Choroid plexus epithelial cell (primary cell): ENCODE measurements at places on chromosomes 1 and 21.

DNA sequence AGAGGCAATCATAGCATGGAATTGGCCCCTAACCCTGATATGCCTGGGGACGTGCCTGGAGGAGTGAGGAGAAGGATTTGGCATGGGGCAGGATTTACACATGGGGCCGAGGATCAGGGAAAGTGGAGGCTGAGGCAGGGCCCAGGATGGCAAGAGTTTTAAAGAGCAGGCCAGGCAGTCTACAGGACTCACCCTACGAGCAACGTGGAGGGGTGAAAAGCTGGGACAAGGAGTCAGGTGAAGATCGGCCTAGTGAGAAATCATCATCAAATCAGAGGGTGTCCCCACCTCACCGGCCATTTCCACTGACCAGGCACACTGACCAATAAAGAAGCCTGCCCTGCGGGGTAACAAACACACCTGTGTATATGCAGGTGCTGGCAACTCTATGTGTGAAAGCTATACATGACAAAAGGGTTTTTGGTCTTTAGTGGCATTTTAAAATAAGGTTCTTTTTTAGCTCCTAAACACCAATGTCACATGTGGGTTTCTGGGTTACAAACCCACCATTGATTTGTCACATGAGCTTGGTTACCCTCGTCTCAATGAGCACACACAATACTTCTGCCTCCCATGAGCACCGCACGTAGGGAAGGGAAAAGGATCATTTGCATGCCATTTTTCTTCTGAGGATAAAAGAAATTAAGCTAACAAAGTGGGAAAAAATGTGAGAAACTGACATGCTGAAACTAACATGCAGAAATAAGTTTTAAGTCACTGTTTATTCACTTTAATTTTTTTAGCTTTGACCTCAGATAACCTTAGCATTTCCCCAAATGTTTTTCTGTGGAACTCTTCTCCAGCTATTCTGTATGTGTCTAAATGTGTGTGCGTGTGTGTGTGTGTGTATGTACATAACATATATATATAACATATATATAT is 168.1 kb upstream of the EDN2 start:
- no peak for DNase-seq

DNA sequence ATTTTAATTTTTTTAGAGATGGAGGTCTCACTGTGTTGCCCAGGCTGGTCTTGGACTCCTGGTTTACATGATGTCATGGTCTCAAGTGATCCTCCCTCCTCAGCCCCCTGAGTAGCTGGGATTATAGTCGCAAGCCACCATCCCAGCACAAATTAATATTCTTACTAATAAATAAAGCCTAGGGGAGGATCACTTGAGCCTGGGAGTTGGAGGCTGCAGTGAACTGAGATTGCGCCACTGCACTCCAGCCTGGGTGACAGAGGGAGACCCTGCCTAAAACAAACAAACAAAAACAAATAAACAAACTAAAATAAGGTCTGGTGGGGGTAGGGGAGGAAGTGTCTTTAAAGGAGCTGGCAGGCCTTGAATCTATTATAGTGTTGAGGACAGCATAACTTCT is 8.7 kb upstream of the GADD45A start:
- DNase-seq, result no peak

- DNase-seq, result no peak
Observed at GRCh38 chr1:104341944-104342343, 592.2 kb downstream of the AMY1C start.

DNA sequence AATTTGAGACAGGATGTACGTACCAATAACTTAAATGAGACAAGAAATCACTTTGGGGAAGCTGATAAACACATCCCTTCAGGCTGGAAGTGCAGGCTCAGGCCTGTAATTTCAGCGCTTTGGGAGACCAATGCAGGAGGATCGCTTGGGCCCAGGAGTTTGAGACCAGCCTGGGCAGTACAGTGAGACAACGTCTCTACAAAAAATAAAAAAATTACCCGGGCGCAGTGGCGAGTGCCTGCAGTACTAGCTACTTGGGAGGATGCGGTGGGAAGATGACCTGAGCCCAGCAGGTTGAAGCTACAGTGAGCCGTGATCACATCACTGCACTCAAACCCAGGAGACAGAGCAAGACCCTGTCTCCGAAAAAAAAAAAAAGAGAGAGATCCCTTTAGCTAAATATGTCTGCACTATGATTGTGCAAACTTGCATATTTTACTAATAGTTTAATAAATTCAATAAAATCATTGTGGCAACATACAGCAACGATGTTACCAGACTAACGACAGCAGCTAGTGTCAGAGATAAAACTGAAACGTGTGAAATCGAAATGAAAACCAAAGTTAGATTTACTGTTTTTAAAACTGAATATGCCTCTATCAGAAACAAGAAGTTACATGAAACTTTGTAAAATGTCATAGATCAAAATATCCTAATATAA is 54.7 kb downstream of the CD2 start:
- DNase-seq, result no peak

DNA sequence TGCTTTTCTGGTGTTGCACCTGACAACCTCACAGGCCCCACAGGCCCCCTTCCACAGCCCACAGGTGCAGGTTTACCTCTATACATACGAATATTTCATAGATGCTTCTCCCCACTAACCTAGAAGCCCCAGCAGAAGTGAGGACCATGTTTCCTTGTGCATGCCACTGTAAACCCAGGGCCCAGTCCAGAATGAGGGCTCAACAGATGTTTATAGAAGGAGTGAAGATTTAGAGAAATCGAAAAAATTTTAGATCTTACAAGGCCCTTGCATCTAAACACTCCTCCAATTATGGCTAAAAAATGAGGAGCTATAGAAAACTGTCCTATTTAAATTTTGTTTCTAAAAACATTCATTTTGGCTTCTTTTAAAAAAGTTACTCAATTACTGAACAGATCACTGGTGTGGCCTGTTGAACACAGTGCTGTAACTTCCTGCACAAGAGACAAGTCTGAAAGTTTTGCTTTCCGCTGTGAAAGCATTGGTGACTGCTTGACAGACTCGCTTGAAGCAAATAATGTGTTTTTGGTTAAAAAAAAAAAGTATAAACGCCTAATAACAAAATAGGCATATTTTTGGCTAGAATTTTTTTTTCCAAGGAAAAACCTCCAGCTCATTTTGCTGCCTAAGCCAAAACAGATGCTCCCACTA is 1.2 kb downstream of the ABCB10 start:
- peak; percentile 48 for DNase-seq

DNA sequence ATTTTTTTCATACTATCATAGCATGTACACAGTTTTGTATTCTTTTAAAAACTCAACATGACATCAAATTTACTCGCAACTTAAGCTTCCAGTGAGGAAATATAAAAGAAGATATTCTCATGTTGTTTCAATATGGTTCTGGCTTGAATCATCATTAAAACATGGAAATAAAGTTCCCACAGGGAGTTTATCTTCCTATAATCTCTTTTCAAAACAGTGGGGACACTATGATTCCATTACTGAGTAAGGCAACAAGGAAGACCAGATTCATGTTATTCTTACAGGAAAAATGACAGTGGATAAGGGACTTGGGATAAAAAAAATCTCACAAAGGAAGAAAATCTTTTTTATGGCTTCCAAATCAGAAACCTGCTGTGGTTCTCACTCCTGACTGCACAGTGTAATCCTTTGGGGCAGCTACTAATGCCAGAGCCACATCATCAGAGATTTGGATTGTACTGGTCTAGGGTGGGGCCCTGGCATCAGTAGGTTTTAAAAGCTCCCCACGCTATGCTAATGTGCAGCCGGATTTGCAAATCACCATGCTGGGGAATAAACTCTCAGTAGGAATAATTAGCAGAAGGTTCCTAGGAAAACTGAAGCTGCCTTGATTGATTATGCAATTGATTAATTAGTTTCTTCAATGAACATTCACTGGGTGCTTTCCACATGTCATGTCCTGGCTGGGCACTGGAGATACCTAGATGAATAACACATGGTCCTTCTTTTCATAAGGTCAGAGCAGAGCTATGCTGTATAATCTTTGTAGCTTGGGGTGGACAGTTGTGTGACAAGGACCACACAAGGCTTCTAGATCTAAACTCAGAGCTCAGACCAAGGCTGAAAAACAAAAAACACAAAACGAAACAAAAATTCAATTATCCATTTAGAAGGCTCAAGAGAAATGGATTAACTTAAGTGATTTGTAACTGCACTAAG is 71.1 kb upstream of the C8B start:
- DNase-seq, result no peak

DNA sequence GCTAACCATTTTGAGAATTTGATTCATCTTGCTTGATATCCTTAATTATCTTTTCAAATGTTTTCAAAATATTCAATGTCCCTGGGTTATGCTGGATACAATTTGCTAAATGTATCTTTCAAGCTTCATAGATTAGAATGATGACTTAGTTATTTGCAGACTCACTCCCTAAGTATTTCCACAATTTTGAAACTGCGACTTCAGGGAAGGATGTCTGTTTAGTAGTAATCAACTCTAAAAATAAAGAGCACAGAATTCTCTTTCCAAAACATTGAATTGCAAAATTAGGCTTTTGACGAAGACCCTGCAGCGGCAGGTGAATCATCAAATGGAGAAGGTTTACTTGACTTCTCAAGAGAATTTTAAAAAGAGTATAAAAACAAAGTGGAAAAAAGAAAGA is 14.2 kb downstream of the RGS1 start:
- DNase-seq, result peak; percentile 40

DNA sequence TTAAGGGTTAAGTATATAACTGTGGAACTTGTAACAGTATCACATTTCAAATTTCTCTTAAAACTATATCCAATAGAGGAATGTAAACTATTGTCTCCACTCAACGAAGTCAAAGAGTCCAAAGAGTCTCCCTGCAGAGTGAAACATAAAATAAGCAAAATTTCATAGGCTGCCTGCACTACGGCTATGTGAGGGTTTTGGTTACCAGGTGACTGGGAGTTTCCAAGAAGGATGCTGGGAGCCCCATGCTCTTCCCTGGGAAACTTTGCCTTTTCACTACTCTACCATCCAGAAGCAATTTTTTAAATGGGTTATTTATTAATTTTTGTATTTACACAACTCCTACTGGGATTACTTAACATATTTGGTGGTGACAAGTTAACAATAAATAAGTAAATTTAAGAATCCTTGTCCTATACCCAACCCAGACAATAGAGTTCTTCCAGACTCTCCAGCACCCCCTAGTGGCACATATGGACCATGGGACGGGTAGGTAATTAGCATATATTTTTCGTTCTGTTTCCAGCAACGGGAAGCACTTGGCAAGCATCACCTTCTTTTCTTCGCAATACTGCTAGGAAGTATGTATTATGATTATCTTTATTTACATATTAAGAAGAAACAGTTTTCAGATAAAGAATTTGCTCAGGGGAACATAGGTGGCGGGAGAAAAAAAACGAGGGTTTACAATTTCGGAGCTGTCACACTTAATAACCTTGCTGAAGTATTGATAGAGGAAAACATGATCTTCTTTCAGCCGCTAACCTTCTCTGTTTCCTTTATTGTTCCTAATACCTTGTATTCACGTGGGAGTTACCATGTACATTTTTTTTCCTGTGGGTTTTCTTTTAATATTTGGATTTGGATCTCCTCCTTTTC is 3.5 kb downstream of the FMO2 start:
- DNase-seq, result peak; percentile 84

DNA sequence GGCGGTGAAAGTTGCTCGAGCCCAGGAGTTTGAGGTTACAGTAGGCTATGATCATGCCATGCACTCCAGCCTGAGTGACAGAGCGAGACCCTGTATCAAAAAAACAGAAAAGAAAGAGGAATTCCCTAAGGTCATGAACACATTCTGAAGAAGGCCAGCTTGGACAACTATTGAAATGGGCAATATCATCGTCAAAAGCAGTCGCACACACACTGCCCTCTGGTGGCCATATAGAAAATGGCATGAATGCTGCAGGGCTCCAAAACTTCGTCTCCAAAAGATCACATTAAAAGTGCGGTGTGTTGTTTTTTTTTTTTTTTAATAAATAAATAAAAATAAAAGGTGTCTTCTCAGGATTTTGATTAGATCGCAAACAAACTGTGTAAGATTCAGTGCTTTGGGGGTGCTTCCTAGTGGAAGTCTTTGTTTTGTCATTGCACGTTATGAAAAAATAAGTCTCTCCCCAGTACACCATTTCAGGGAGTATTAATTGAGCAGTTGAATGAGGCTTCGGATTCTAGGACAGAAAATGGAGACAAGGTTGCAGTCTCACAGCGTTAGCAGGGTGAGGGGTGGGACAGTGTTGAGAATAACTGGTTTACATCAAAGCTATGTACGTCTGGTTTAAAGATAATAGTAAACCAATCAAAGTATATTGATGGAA is 87.5 kb upstream of the FMN2 start:
- DNase-seq, result peak; percentile 17

DNA sequence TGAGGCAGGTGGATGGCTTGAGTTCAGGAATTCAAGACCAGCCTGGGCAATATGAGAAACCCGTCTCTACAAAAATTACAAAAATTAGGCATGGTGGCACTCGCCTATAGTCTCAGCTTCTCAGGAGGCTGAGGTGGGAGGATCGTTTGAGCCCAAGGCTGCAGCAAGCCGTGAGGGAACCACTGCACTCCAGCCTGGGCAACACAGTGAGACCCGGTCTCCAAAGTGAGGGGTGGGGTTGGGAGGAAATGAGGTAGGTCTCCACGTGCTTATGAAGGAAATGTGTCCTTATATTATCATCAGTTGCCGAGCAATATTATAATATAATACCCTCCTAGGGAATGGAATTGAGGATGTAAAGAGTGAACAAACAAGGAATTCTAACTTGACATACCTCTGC is 2.7 kb downstream of the TMEM50B start:
- no peak for DNase-seq

- no peak for DNase-seq
Observed at GRCh38 chr1:213744780-213745179, 243.0 kb upstream of the PROX1 start.

- DNase-seq, result peak; percentile 48
Observed at GRCh38 chr1:42385283-42385682, 4.7 kb downstream of the RIMKLA start.

- no peak for DNase-seq
Observed at GRCh38 chr1:24699628-24700027, 45.6 kb upstream of the CLIC4 start.

GRCh38 chr1:233859446-233859845 is 45.0 kb upstream of the SLC35F3 start:
- no peak for DNase-seq

GRCh38 chr1:153510984-153511410 is 24.8 kb downstream of the S100A6 start:
- DNase-seq, result peak; percentile 83

DNA sequence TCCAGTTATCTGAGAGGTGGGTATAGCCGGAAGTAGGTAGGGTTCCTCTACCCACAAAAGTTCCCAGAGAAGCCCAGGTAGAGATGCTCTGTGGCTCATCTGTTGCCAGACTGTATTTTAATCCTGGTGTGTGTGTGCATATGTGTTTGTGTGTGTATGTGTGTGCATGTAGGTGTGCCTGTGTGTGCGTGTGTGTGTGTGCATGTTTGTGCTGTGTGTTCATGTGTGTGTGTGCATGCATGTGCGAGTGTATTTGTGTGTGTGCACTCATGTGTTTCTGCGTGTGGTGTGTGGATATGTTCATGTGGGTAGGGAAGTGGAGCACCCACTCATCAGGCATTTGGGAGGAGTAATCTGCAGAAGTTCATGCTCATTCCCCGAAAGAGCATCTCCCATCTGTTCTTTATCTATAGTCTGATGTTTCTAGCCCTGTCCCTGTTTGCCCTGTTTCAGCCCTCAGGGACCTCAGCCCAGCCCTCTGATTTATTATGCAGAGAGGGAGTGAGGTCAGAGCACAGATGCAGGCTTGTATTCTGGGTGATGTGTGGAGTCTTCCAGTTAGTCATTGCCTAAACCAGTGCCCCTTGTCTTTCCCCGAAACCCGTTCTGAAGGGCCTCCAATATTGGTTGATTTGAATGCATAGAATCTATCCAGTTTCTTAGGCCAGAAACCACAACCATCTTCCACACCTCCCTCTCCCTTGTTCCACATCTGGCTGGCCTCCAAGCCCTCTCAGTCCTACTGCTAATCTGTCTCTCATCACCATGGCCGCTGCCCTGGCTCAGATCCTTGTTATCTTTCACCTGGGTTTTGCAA is 69.1 kb downstream of the DISC1 start:
- DNase-seq, result peak; percentile 36
